ENCODE measurements at places on chromosomes 2 and 18.

DNA sequence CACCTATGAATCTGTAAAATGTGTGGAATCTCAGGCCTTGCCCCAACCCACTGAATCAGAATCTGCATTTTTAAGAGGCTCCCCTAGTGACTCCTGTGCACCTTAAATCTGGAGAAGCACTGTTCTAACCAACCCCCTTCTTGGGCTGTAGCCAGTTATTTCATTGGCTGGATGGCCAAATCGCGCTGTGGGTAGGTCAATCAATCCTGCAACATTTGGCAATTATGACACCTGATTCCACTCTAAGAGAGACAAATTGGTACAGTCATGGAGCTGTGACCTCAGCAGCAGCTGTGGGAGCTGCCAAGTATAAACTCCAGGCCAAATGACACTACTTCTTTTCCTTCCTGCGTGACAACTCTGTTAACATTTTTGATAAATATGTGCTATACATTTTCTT lies 208.7 kb downstream of the CLIP4 start:
- no peak for DNase-seq

- DNase-seq: peak; percentile 31
Measured at GRCh38 chr18:68676913-68677312, 38.0 kb downstream of the TMX3 start.

DNA sequence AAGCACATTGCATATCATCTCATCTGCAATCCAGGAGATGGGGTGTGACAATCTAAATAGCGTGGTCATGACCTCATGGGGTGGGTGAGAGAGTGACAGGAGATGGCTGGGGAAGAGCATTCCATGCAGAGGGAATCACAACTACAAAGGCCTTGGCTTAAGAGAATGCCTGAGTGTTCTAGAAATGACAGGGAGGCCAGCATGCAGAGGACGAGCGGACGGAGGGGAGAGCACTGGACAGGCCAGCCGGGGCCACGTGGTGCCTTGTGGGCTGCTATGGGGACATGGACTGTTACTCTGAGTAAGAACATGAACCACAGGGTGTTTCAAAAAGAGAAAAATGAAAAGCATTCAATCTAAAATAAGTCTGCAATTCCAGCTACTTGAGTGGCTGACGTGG lies 117.9 kb upstream of the ODC1 start:
- DNase-seq: no peak

DNA sequence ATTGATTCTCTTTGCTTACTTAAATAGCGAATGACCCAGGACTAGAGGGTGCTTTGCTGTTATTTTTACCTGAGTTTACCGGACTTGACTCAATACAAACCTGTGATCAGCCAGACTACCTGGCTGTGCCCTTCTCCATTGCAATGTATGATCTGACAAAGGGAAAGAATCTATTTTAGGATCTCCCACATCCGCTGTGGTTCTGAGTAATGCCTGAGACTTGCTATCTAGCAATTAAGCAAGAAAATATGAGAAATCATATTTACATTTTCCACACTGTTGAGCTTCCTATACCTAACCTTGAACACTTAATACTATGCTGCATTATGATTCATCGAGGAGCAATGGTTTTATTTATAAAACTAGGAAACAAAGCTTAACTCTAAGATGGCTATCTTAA lies 215.2 kb downstream of the RAD51AP2 start:
- no peak for DNase-seq

DNA sequence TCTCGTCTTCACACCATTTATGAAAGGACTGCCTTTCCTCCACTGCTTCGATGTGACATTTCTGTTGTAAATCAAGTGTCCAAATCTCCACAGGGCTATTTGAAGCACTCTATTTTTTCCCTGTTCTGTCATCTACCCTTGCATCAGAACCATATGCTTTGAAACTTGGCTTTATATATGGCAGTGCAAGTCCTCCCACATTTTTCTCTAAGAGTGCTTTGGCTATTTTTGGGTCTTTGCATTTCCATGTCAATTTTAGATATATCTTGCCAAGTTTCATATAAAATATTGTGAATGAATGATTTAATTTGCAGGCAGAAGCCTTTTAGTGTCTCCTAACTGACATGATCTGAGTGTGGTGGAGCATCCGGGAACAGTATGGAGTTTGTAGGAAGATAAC lies 37.8 kb upstream of the CBLN2 start:
- DNase-seq: no peak

- no peak for DNase-seq
Measured at GRCh38 chr18:13240060-13240725, 21.6 kb downstream of the LDLRAD4 start.

- no peak for DNase-seq
Measured at GRCh38 chr2:239025096-239025801, 177.4 kb downstream of the TWIST2 start.

- peak; percentile 19 for DNase-seq
Measured at GRCh38 chr2:30030361-30030760, 109.0 kb upstream of the ALK start.

- DNase-seq: no peak
Measured at GRCh38 chr18:72378016-72378415, 166.1 kb downstream of the CBLN2 start.

DNA sequence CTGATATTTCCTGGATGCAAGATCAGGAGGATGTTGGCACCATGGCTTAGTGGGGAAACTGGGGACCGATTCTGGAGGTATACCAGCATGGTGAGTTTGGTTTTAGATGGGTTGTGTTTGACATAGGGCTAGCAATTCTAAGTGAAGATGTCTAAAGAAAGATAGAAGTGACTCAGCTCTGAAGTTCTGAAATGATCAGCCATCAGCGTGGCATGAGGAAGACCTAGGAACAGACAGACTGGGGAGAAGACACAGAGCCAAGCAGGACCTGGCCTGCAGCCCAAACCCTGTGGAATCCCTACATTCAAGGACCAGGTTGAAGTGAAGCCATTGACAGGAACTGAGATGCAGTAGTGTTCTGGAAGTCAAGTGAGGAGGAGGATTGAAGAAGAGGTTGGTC lies 39.8 kb downstream of the HRH4 start:
- DNase-seq: no peak

GRCh38 chr18:49142216-49142615 lies 191.5 kb upstream of the SMAD7 start:
- no peak for DNase-seq

All from NCI-H510A treated with DMSO at 0.1 percent for 48 hours (cell line).